ENCODE measurements at places on chromosomes 12 and 14.

DNA sequence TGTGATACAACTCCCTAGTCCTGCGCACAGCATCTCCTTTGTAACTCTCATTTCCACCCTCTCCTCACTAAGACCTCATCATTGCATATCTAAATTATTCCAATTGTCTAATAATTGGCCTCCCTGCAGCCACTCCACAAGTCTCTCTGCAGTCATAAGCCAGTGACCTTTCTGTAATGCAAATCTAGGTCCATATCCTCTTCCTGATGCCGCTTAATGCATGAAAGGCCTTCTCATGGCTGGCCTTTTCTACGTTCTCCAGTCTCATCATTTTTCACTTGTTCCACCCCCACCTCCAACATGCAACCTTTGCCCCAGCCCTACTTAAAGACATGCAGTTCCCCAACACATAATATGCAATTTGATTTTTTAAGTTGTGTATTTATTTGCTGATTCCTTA is 96.0 kb downstream of the RPAP3 start:
- DNase-seq, result no peak

GRCh38 chr12:112987561-112987960 is 9.2 kb downstream of the OAS2 start:
- no peak for DNase-seq

GRCh38 chr12:69698769-69699540 is at the start of gene BEST3:
Gene BEST3, minus strand, starts transcription at chr12:69699303. Its CDS starts 1,505 bp downstream, at chr12:69697798.
- DNase-seq, result no peak

DNA sequence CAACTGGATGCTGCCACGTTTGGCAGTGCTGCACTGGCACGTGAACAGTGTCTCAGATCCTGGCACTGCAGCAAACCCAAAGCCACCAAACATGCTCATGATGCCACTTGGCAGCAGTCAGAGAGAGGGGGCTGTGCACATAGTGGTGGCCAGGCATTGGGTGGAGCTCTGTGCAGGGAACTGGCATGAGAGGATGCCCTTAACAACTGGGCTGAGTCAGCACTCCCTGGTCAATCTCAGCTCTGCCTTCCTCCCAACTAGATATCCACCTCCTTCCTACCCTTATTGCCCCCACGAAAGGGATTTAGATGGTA is 37.0 kb downstream of the ZFHX2 start:
- DNase-seq, result no peak

Data from trophoblast cell (in vitro differentiated cells and primary cell).